ENCODE measurements at places on chromosomes 1 and 21.

DNA sequence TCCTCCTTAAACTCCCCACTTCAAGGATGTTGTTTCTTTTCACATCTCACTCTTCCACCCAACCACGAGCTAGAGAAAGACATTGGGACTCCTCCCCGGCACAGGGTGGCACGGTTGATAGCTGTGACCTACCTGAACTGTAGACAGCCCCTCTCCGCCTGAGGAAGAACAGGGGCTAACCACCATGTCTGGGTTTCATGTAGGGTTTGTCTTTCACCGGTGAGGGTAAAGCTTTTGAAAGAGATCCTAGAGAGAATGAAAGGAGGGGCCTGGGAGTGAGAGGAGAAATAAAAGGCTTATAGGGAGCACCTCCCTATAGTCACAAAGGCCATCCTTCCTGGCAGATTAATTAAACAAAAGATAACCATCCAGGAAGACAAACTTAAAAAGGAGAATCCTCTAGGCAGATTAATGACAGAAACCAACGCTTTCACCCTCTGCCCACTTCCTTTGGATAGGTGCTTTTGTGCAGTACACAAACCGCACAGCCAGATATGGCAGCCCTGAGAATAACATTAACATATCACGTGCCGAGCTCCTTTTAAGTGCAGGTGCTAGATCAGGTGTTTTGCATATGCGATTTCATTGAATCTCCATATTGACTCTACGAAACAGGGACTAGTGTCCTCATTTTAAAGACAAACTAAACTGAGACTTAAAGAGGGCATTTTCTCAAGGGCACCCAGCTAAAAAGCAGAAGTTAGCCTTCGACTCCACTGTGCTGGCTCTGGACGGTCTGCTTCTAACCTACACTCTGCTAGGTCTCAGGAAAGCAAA is 178.1 kb upstream of the RUNX1 start:
- no peak for DNase-seq

GRCh38 chr1:156134716-156135435 is 18.5 kb upstream of the SEMA4A start:
- no peak for DNase-seq

DNA sequence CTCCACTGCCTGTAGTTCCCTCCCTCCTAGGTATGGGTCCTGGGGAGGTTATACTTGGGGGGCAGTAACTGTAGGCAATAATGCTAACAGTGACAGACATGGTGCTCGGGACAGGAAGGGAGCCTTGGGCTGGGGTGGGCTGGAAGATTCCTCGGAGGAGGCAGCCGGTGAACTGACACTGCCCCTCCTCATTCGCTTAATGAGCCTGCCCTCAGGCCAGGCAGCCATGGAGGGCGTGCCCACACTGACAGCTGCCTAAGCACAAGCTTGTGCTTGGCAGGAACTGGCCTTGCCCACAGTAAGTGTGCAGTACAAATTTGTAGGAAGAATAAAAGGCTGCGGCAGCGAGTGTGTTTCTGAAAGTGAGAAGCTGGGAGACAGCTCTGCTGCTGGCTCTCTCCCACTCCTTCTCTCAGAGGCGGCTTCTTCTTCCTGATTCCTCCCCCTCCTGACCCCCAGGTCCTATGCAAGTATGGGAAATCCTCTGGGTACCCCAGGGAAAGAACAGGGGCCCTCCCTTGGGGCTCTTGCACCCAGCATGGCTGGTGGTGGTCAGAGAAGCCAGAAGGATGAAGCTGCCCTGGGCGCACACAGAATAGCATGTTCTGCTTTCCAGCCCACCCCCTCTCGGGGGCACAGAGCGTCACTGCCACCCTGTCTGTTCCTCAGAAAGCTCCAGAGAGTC is 23.6 kb downstream of the OPTC start:
- DNase-seq, result no peak

DNA sequence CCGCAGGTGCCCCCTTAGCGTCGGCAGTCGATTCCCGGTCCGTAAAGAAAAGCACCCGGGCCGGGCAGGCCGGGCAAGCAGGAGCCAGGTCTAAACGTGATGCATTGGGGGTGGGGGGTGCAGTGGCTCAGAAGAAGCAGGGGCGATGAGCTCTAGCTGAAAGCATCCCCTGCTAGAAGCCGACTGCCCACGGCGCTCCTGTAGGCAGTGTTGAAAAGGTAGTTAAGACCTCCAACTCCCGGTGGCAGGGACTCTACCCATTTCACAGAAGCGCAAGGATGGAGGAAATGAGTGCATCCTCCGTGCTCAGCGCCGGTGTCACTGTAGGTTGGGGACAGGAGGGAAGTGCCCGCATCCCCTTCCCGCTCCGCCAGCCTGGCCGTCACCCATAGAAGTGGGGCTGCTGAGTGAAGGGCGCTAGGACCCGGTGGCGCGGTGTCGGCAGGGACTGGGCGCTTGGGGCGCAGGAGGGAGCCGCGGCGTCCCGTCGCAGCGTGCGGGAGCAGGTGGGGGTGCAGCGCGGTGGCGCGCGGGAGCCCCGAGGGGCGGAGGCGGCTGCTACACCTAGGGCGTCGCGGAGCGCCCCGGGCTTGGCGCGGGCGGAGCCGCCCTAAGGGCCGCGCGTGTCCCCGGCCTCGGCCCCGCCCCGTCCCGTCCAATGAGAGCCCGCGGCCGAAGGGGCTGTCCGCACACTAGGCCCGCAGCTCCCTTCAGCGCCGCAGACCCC is at the start of gene WNT2B:
Gene WNT2B, plus strand, starts transcription at position 688 of the 727 bp plus-strand sequence. CDS start 298 bp downstream, outside the sequence.
- no peak for DNase-seq

- peak; percentile 24 for DNase-seq
Observed at GRCh38 chr1:198848206-198848605, 209.4 kb downstream of the PTPRC start.

DNA sequence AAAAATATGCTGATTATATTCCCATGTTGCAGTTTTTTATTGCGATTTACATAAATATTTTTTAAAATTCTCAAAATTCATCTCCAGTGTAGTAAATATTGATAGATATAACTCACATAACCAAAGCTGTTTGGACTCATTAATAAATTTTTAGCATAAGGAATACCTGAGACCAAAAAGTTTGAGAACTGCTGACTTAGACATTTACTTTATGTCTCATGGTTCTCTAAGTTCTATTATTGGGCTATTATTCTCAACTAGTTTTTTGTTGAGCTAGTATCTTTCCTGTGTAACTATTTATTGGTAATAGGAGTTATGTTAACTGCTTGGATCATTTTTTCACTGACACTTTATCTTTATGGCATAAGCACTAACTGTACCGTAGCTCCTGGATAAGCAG is 1069.6 kb downstream of the ADGRL2 start:
- no peak for DNase-seq

DNA sequence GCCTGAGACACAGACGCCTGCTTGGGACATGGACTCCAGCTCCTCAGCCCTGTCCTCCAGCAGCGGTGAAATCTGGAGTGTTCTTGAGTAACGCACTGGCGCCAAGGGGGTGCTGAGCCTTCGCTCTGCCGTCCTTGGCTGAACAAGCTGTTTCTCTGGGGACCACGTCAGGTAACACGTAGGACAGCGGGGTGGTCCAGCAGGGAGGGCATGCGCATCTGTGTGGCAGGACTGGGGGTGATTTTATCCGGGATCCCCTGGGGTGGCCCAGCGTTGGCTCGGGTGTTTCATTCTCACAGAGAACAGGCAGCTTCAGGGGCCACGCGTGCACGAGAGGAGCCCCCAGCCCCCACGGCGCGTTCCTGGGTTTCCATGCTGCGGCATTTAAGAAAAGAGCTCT is 61.2 kb downstream of the AGPAT3 start:
- DNase-seq, result no peak

All from fibroblast of skin of abdomen (primary cell).